OCI-M1 (cell line): ENCODE measurements at places on chromosomes 3 and 15.

DNA sequence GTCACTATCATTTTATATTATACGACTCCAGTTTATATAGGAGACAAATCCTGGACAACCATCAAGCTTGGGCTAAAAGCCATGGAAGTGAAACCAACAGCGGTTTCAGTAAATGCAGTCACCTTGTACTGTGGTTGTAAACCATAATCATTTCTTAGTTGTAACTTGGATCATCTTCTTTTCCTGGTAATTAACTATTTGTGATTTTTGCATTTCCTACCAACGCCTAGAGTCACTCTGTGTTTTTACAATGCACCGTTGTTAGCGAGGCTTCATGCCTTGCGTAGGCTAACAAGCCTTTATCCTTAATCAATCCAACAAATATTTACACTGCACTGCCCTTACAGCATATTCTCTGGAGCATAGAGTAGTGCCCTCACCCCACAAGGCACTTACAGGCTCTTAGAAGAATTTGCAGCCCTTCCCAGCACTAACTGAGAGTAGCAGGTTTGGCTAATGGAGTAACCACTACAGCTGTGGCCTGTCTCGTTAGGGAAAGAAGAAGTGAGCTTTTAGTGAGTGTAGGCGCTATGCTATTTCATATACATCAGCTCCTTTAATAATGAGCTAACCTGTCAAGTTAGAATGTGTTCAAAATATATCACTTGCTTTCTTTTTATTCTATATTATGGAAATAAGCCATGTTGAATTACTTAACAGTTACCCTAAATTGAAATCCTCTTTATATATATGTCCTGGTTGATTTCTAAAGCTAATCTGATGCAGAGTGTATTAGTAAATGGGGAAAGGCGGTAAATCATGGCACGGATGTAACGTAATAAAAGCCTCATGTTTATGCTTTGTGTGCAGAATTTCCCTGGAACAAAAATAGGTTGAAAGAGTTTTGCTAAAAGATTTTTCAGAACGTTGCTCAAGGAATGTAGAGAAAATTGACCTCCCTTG is 62.8 kb downstream of the ABHD2 start:
- DNase-seq = no peak

DNA sequence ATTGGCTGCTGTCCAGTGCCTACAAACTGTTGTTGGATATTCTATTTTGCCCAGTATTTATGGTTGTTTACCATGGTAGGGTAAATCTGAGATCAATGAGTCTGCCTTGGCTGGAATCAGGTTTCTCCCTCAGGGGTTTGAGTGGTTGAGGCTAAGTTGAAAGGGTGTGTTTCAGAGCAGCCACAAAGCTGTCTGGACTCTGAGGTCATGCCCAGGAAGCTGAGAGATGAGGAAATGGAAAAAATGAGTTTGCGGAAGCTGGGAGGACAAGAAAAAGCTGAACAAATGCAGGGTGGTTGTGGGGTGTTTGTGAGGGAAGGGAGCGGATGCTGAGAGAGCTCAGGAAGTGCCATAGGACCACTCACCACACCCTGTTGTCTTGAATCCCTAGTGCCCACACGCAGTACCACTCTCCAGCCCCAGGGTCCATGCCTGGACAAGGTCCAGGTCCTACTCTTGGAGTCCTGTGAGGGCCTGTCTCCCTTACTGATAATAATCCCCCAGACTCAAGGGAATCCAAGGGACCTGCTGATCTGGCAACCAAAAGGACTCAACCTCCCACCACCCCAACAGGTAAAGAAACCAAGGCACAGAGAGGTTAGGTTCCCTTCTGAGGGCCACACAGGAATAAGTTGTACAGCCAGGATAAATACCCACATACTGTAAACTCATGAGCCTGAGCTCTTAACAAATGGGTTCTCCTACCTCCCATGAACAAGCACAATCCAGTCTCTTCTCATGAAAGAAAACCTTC is 81.6 kb downstream of the PPCDC start:
- DNase-seq = peak; percentile 71

DNA sequence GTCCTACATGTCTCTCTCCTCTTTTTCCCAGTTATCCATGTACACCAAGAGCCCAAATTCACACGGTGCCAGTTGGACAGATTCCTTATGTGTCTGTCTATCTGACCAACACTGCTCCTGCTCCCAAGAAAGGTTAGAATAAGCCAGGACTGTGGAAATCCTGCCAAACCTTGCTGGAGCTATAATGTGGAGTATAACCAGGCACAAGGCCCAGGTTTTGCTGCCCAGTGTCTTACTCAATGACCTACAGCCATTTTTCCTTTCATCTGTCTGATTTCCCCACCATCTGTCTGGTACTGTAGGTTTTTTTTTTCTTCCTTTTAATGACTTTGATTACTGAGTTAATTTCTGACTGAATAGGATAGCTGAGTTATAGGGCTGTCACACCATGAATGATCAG is 26.5 kb upstream of the MINDY4B start:
- DNase-seq = no peak

- no peak for DNase-seq
Observed at GRCh38 chr3:152910966-152911365, 76.0 kb downstream of the P2RY1 start.

GRCh38 chr15:28907338-28907960 is 21.7 kb downstream of the APBA2 start:
- no peak for DNase-seq

- DNase-seq = no peak
Observed at GRCh38 chr15:64251121-64251520, 88.3 kb upstream of the PPIB start.

GRCh38 chr3:15241341-15241740 is 35.3 kb downstream of the CAPN7 start:
- DNase-seq = peak; percentile 37
